ENCODE measurements at places on chromosomes 12 and 14.

DNA sequence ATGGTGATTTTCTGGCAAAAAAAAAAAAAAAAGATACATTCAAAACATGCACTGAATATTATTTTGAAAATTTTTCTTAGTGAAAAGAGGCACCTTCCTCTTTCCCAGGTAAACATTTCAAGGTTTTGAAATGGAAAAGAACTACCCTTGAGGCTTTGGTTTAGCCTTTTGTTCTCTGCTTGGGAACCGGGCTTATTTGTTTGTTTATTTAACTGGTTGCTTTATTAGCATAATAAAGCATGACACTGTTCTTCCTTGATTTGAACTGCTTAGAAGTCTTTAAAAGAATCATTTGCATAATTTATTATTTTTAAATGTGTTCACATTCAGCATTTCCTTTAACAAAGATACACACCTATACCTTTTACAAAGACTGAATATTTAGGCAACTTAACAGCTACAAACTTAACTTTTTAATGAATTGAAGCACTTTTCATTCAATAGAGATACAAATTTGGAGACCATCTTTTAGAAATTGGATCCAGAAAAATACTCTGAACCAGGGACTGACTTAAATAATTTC, 174.5 kb downstream of the FBXL14 start:
- H3K36me3 ChIP-seq: peaks cover 15% of the 10 kb centered on the region
- peaks cover 2% of the 10 kb centered on the region for H3K4me1 ChIP-seq
- H3K27me3 ChIP-seq: no peaks in the 10 kb centered on the region
- DNase-seq: no peak

GRCh38 chr12:52992699-52993557, 13.3 kb upstream of the EIF4B start:
- H3K4me1 ChIP-seq: peaks cover 11% of the 10 kb centered on the region
- H3K4me3 ChIP-seq: no peak overlapping the region
- no peaks in the 10 kb centered on the region for H3K27me3 ChIP-seq
- H3K27ac ChIP-seq: no peak overlapping the region
- no peaks in the 10 kb centered on the region for H3K36me3 ChIP-seq

- H3K27me3 ChIP-seq: no peaks in the 10 kb centered on the region
- no peaks in the 10 kb centered on the region for H3K4me1 ChIP-seq
- H3K36me3 ChIP-seq: no peaks in the 10 kb centered on the region
- DNase-seq: no peak
- H3K27ac ChIP-seq: no peak overlapping the region
These were observed 1334.8 kb upstream of the TMEM132C start for GRCh38 chr12:126932156-126932555.

DNA sequence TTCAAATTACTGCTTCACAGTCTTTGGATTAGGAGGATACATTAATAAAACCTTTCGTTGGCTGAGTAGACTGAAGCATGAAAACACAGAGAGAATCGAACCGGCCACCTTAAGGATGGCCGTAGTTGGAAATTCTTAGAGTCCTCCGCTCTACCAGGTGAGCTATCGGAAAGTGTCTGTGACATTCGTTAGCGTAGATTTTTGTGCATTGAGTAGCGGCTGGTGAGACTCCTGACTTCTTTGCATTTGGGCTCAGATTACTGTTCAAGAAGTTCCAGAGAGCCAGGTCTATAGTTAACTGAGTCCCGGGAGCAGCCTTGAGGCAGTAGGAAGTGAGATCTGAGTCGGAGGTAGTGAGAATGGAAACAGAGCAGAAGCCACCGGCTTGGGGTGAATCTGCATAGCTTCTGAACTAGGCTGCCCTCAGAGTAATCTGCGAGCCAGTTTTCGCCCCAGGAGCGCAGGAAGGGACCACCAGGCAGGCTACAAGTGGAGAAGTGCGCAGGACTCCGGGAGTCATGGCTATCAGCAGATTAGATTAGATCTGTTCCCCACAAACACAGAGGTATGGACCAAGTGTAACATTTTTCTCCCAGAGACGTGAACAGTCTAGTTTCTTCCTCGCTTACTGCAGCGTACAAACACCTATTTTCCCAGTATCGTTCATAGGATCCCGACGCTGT, 11.0 kb downstream of the OR6S1 start:
- no peaks in the 10 kb centered on the region for H3K36me3 ChIP-seq
- peak overlapping the region; percentile 71 for H3K4me3 ChIP-seq
- peaks cover 71% of the 10 kb centered on the region for H3K4me1 ChIP-seq
- peaks cover 15% of the 10 kb centered on the region for H3K27me3 ChIP-seq
- peak overlapping the region; percentile 57 for H3K27ac ChIP-seq

DNA sequence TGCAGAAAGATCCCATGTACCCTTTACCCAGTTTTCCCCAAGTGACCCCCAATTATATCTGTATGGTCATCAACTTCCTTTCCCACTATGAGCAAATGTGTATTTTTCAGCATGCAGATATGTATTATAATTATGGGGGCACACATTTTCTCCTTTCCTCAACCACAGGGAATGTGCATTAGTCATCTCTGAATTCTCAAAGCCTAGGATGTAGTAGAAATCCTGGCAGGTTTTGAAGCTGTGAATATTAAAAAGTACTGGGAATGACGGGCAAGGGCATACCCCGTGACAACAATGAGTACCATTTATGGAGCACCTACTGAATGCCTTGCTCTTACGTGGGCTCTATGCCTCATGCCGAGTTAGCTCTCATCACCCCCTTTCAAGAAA, 71.5 kb downstream of the VWF start:
- no peaks in the 10 kb centered on the region for H3K36me3 ChIP-seq
- H3K27me3 ChIP-seq: no peaks in the 10 kb centered on the region
- DNase-seq: no peak
- H3K27ac ChIP-seq: peak overlapping the region; percentile 84

DNA sequence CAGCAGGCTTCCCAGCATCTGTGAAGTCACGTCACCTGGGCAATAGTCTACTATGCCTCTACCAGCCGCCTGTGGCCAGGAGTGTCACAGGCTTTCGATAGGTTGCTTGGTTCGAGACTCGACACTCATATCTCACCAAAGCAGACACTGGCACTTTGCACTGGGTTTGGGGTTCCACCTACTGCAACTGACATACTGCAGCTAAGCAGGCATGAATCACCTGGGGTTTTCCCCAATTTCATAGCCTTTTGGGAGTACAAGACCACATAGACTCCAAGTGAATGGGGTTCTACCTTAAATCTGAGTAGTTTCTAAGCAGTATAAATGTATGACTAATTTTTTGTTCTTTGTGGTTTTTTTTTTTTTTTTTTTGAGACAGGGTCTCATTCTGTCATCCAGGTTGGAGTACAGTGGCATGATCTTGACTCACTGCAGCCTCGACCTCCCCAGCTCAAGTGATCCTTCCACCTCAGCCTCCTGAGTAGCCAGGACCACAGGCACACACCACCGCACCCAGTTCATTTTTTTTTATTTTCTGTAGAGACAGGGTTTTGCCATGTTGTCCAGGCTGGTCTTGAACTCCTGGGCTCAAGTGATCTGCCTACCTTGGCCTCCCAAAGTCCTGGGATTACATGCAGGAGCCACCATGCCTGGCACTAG, 32.1 kb downstream of the DMAC2L start:
- no peaks in the 10 kb centered on the region for H3K27me3 ChIP-seq
- no peak for DNase-seq
- peaks cover 58% of the 10 kb centered on the region for H3K4me1 ChIP-seq
- peak overlapping the region; percentile 80 for H3K27ac ChIP-seq
- no peak overlapping the region for H3K4me3 ChIP-seq
- H3K36me3 ChIP-seq: no peaks in the 10 kb centered on the region

Data from chondrocyte (in vitro differentiated cells).